ENCODE measurements at places on chromosomes 16 and 17.

DNA sequence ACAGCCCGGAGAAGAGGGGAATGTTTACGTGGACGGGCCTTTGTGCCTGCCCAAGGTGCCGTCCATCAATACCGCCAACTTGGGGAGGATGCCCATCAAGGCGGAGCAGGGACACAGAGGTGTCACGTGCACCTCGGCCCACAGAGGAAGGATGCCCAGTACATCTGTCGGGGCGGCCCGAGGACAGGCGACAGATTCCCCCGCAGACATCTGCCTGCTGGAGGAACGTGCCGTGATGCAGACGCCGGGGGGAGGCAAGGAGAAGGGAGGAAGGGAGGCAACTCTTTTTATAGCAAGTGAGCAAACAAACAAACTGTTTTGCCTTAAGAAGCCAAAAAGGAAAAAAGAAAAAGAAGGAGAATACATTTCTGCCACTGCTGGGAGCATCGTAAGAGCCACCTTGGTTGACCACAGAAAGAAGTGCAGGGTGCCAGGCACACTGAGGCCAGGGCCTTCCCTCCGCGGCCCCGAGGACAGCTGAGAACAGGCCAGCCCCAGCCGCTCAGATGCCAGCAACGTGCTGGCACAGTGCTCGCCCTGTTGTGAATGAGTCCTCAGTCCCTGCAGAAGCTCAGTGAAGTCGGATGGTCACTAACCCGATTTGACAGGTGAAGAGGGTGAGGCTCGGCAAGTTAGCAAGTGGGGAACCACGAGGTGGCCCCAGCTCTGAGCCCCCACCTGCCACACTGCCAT, 146.4 kb downstream of the RBFOX3 start:
- DNase-seq, result peak; percentile 60

- no peak for DNase-seq
These were observed 47.5 kb downstream of the N4BP1 start for GRCh38 chr16:48562475-48562874.

- DNase-seq, result no peak
These were observed 1.7 kb upstream of the DVL2 start for GRCh38 chr17:7235693-7236665.

DNA sequence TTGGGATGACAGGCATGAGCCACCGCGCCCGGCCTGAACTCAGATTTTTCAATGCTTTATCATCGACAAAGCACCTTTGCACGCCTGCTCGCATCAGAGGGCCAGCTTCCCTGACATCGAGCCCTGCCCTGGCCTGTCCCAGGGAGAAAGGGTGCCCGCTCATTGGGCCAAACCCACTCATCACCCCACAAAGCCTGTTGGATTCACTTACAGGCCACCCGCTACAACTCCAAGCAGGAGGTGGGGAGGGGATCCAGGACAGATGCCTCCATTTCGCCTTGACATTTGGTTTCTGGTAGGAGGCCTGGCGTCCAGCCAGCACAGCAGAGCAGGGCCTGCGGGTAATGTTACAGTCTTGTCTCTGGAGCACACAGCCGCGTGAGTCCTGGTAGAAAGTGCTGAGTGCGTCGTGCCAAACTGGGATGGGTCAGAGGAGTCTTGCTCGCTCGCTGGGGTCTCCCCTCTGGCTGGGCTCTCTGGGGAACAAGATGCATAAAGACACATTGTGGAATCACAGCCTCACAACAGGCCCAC, 19.8 kb downstream of the SMTNL2 start:
- DNase-seq, result no peak

- DNase-seq, result no peak
These were observed 140.5 kb downstream of the CACNG3 start for GRCh38 chr16:24396350-24397271.

- DNase-seq, result no peak
These were observed 41.7 kb downstream of the PGS1 start for GRCh38 chr17:78419970-78420815.

- DNase-seq, result peak; percentile 85
These were observed 1.3 kb upstream of the CLEC19A start for GRCh38 chr16:19284207-19284606.

DNA sequence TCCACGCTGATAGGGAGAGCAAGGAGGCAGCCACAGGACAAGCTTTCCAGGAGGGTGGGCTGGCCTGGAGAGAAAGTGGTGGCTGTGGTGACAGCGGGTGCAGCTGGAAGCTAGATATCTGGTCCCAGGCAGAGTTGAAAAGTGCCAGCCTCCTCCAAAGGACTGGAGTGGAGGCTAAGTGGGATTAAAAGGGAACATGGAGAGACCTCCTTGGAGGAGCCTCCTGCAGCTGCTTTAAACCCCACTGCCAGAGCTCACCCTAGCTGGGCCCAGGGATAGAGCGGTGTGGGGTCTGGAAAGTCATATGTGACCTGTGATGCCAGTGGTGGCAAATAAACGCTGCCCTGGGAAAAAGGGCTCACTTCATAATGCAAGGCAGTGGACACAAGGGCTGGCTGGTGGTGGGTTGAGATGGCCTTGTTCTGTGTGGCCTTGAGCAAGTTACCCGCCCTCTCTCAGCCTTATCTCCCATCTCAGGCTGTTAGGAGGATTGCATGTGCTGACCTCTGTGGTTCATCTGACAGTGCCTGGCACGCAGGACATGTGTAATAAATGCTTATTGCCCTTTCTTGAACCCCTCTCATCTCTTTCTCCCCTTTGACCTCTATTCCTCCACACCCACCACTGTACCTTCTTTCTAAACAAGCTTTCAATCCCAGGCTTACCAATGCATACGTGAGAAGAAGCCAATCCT, 61.0 kb upstream of the LGALS9 start:
- no peak for DNase-seq

- DNase-seq, result no peak
These were observed 16.8 kb upstream of the TVP23A start for GRCh38 chr16:10835281-10835931.

DNA sequence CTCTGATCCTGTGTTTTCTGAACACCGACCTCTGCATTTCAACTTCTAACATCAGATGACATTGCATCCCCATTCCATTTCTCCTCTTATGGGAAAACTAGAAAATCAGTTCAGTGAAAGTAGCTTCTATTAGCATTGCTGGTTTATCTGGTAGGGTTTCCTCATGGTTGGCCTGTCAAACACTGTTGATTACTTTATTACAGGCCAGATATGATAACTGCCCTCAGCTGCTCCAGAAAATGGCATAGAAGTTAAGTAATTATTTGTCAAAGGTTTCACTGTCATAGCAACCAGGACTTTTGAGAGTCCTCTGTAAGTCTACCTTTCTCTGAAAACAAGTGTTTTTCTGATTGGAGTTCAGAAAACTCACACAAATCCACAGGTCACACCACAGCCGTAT, 3.0 kb downstream of the GFOD2 start:
- no peak for DNase-seq

DNA sequence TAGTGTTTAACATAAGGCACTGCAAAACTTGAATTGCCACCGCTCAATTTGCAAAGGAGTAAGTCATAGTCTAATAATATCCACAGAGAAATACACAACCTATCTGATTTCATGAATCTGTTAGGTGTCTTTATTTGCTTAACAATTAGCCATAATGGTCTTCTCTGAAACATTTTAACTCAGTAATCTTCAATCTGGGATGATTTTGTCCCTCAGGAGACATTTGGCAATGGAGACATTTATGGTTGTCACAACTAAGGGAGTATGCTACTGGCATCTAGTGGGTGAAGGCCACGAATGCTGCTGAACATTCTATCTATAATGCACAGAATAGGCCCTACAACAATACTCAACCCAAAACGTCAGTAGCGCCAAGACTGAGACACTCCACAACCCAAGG, 4.3 kb downstream of the UBE2G1 start:
- no peak for DNase-seq

DNA sequence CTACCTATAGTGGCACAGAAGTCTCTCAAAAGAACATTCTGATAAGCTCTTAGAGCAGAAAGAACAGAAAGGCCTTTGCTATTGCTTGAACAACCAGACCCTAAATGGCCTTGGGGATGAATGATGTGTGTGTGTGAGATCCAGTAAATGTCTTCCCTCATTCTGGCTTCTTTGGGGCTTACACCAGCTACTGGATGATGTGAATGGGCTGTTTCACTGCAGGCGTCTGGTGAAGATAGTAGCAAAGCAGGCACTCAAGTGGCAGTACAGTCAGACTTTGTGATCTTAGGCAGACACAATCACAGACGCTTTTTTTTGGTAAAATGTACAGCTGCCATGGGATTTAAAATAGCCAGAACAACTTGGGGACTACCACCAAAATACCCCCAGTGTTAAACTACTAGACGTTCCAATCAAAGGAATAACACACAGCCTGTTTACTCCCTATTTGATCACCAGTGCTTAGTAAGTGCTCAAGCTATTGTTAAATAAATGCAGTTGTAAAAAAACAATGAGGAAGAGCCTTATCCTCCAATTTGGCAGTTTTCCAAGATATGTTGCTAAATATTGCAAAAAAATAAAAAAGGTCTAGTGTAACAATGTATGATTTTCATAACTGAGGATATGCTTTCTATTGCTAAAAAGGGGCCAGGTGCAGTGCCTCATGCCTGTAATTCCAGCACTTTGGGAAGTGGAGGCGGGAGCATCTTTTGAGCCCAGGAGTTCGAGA, 17.9 kb downstream of the NDUFAB1 start:
- DNase-seq, result no peak

- no peak for DNase-seq
These were observed 2.9 kb downstream of the ARMC5 start for GRCh38 chr16:31461921-31462804.

GRCh38 chr17:79090443-79091225, 16.0 kb downstream of the ENGASE start:
- DNase-seq, result no peak

DNA sequence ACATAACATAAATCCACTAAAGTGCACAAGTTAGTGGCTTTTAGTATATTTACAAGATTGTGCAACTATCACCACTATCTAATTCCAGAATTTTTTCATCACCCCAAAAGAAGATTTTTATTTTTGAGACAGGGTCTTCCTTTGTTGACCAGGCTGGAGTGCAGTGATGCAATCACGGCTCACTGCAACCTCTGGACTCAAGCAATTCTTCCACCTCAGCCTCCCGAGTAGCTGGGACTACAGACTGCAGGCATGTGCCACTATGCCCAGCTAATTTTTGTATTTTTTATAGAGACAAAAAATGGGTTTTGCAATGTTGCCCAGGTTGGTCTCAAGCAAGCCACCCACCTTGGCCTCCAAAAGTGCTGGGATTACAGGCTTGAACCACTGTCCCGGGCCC, 15.1 kb downstream of the DRC7 start:
- DNase-seq, result no peak

Measured in occipital lobe (tissue), 3 donors.